ENCODE measurements at places on chromosomes 3 and 15.

- no peak for DNase-seq
Observed at GRCh38 chr3:12227833-12228232, 61.0 kb upstream of the PPARG start.

DNA sequence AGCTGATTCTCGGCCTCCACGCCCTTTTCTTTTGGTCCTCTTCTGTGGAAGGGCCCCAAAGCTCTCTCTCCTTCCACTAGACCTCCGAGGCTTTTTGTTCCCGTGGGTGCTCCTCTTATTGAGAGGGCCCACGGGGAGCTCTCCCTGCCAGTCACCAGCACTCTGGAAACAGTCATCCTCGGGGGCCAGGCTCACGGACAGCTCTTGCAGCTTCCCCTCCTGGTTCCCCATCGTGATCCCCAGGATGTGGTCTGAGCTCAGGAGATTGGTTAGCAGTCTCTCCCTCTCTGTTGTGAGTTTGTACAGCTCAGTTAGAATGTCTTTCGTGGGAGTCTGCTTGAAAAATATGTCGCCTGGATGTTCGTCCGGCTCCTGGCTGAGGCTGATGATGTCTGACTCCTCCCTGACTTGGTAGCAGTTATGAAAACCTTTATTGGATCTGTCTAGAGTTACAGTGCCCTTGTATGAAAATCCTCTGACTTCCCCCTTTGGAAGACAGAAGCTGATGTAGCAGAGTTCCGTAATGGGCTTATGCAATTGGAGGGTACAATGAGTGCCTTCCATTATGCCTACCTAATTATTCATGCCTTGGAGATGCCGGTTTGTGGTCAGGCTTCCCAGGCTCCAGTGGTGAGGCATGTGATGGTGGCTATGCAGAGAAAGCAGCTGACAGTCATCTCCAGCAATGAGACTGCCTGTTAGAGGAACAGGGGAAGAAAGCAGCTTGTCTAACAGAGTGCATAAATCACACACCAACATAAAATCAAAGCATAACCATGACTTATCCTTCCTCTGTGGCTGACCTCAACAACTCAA, 40.0 kb downstream of the FMN1 start:
- no peak for DNase-seq

DNA sequence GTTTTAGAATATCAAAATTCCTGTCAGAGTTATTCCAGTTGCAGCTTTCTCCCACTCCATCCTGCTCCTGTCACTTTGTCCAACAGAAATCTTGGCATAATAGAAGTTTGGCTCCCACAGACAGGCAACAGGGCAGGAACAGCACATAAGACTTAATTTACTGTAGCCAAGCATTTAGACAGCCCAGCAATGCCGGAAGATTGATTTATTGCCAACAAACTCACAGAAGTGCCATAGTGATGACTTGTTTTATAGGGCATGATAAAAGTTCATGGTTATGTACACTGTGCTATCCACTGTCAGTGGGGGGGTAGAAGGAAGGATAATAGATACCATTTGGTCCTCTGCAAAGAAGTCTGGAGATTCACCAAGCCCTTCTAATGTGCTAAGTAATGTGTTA, 98.3 kb upstream of the CBLB start:
- no peak for DNase-seq

- DNase-seq = no peak
Observed at GRCh38 chr15:77838061-77838460, 205.3 kb upstream of the LINGO1 start.

- DNase-seq = no peak
Observed at GRCh38 chr3:42653303-42653559, 266 bp upstream of the ZBTB47 start.

DNA sequence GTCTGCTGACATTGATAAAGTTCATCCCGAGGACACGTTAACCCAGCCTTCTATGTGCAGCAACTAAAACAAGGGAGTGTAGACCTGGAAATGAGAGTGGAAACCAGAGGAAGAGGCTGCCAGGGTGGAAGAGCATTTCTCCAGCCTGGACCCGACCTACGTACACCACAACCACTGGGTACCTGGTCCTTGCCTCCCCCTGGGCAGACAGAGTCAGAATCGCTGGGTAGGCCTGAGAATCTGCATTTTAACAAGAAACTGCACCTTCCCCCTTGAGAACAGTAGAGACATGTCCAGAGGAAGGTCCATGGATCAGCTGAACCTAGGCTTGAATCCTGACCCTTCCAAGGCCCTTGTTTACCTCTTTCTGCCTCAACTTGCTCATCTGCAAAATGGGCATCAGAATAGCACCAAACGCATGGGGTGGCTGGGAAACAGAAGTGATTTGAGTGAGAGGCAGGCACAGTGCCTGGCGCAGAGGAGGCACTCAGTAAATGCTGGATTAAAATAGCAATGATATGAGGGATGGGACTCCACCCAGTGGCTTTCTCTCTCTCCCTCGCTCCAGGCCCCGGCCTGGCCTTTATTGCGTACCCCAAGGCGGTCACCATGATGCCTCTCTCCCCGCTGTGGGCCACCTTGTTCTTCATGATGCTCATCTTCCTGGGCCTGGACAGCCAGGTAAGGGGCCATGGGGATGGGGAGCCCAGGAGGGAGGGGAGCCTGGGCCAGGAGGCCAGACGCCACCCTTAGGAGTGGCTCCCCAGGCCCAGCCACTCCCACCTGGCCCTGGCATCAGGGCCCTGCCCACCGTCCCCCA, 66.9 kb upstream of the SLC6A1 start:
- DNase-seq = no peak

DNA sequence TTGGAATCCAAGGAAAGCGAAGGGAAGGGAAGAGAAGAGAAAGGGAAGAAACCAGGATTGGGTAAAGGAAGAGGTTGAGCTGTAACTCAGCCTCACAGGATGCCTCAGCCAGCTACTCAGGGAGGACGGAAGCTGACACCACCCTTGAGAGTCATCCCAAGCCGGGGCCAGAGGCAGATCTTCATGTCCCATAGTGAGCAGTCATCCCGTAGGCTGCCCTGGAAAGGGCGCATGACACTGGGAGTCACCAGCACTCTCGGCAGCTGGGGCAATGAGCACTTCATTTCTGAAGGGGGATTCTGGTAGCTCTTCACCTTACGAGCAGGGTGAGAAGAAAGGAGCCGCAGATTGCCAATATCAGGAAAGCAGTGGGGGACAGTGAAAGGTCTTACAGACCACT, 60.1 kb upstream of the PCSK6 start:
- no peak for DNase-seq

GRCh38 chr3:66261355-66261754, 40.6 kb downstream of the SLC25A26 start:
- no peak for DNase-seq

DNA sequence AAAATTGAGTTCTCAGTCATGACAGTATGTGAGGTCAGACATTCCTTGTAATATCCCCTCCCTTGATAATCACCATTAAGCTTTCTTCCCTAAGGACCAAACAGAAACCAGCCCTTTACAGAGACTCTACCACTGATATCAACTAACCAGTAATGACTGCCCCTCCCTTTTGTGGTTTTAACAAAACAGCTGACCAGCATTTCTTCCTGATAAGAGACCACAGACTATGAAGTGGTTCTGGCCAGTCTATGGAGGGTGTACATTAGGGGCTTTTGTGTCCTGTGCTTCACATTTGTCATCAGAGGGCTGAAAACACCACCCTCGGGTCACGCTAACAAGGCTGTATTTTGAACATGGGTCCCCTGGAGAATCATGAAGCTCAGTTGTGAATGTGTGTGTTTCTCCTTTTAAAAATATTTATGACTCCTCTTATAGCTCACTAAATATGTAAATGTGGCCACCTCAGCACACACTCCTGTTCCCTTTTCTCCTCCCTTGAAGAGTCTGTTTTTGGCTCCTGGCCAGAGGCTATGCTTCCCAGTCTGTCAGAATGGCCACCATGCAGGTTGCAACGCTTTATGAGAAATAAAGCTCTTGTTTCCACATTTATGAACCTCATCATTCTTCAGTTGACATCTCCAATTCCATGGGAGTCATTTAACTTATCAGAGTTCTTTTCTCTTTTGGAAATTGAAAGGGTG, 239.3 kb downstream of the CPNE4 start:
- no peak for DNase-seq

DNA sequence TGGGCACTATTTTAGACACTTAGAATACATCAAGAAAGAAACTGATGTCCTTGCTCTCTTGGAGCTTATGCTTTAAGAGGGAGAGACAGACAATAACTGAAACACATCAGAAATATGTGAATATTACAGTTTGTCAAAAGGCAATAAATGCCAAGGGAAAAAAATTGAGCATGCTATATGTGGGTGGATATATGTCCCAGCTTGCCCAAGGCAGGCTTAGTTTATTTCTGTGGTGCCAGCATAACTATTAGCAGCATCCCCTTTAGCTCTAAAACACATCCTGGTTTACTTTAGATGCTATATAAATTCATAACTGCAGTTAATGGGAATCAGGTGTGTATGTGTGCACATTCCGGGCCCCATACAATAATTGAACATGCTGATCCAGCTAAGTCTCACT, 191.2 kb upstream of the PDZRN3 start:
- no peak for DNase-seq

DNA sequence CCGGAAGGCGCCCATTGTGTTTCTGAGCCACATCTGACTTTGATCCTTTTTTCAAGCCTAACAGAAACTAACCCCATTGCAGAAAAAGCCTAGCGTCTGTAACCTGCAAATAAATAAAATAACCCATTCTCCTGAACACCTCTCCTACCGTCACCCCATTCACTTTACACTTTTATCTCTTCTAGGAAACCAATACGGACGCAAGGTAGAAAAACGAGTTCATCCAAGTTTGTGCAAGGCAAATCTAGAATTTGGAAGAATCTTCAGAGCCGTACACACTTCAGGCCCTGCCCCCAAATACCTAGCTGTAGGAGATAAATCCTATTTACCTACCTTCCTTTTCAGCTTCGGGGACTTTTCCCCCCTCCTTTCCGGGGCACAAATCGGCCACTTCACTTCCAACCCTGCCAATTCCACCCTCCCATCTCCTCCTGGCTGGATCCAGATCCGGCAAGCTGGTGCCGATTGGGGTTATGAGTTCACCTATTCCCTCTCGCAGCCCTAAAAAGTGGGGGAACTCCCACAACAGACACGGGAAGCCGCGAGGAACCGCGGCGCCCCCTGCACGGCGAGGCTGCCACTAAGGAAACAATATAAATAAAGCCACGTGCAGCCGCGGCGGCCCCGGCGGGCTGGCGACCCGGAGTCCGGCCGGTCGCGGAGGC, 987 bp downstream of the PRTG start:
- no peak for DNase-seq
